CD4-positive, CD25-positive, alpha-beta regulatory T cell (primary cell): ENCODE measurements at places on chromosomes 13 and 19. TPM values are rescaled to one million over a fixed set of nuclear protein-coding genes. Genes with fewer than 3 reads are reported as not detected.

Gene GRIK5
- polyA plus RNA-seq, result not detected

DNA sequence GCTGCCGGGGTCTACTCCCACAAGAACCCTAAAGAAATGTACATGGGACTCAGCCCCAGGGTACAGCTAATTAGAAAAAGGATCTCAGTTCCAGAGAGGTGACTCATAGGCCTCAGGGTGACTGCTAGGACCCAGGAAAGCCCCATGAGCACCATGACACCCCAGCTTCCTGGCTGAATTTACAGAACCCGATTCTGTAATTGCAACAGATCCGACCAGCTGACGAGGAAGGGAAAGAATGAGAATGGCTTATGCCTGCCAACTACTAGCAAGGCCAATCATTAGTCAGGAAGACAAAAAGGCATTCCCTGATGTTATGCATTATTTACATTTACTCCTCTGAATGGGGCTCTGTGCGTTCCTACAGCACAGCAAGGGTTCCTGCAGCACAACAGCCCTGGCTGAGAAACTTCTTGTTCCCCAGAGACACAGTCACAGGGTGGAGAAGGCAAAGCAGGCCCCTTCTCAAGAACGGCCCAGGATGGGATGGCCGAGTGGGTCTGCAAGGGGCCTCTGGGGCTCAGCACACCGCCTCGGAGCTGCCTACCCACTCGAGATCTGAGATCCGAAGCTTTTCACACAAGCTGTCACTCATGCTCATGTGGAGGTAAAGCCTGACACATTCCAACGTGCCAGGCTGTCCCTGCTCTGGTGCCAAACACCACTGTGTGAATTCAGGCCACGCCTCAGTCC, 27.2 kb downstream of the PBX4 start:
- H3K27me3 ChIP-seq, result no peaks in the 10 kb centered on the region
- H3K36me3 ChIP-seq, result peaks cover 17% of the 10 kb centered on the region
- peak overlapping the region; percentile 89 for H3K27ac ChIP-seq

- H3K27ac ChIP-seq, result no peak overlapping the region
- no peak overlapping the region for H3K4me3 ChIP-seq
- H3K27me3 ChIP-seq, result no peaks in the 10 kb centered on the region
Observed at GRCh38 chr19:33436360-33437345, 63.1 kb downstream of the CEBPG start.

GRCh38 chr19:9849791-9850190, 14.7 kb downstream of the PIN1 start:
- no peak overlapping the region for H3K4me3 ChIP-seq
- no peak overlapping the region for H3K27ac ChIP-seq
- peaks cover 32% of the 10 kb centered on the region for H3K36me3 ChIP-seq
- H3K27me3 ChIP-seq, result no peaks in the 10 kb centered on the region
- H3K4me1 ChIP-seq, result peaks cover 20% of the 10 kb centered on the region

DNA sequence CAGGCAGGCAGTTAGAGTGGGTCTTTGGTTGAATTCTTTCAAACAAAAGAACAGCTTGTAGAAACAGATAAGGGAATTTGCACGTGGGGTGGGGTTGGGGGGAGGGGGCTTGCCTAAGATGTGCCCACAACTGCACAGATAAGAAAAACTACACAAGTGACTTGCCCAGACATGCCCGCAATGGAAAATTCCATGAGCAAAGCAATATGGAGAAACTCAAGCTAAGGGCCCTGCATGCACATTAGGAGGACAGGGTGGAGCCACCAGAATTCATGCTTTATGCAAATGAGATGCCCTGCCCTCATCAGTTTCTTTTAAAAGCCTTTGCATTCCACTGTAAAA, 755.6 kb upstream of the MIR17HG start:
- H3K27ac ChIP-seq, result no peak overlapping the region
- DNase-seq, result no peak
- H3K4me1 ChIP-seq, result no peaks in the 10 kb centered on the region

DNA sequence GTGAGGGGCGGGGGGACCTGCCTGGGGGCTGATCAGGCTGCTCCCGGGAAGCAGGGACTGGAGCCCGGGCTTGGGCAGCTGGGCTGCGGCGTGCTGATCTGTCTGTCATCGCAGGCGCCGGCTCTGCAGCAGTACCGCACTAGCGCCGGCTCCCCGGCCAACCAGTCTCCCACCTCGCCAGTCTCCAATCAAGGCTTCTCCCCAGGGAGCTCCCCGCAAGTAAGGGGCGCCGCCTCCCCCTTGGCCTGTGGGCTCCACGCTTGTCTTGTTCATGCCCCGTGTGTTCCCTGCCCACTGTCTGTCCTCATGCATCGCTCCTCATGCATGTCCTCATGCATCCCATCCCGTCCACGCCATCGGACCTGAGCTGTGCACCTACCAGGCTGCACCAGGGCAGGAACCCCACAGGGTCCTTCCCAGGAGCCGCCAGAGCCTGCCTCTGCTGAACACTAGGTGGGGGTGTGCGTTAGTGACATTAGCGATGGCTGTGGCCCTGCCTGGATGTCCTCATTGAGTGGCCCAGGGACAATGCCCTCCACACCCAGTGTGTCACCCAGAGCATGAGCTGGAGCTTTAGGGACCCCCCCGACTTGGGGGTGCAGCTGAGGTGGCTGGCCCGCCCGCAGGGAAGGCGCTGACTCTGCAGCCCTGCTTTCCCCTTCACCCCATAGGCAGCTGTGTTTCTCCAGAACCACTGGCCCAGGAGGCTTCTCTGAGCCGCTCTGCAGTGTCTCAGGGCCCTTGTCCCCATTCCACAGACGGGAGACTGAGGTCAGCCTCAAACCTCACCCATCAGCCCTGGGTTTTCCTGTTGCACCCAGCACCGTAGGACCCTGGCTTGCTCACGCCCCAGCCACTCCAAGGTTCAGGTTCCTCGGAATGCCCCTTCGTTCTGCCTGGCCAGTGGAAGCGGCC, 19.5 kb downstream of the COMP start:
- no peaks in the 10 kb centered on the region for H3K4me1 ChIP-seq
- H3K27me3 ChIP-seq, result no peaks in the 10 kb centered on the region
- no peak overlapping the region for H3K27ac ChIP-seq
- no peaks in the 10 kb centered on the region for H3K36me3 ChIP-seq
- no peak overlapping the region for H3K4me3 ChIP-seq
- no peak for DNase-seq
